ENCODE measurements at places on chromosomes 4 and X.

DNA sequence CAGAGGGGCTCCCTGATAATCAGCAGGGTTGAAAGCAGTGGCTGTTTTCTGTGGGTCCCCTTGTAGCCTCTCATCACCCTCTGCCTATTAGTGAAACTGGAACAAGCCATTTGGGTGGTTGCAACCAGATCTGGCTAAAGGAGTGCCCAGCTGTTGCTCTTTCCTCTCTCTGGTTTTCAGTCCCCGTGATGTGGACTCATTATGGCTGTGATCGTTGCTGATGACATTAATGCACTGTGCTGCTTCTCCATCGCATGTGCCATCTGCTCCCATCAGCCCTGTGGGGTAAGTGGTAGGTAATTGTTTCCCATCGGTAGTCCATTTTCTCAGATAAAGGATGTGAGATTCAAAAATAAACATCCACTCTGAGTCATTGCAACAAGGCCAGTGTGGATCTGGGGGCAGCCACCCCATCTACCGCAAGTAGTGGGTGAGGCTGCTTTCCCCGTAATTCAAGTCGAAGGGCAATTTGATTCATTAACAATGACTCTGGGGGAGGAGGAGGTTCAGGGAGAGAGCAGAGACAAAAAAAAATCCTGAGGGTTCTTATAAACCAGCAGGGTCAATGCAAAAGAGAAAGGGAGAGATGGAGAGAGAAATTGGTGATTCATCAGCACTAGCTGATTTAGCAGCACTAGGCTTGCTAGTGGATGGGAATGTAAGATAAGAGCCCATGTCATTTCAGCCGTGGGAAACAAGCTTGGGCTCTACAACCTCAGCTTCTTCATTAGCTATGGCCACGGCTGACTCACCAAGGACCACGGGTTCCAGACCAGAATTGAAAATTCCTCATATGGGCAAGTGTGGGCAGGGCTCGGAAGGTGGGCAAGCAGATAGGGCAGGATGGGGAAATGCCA, 357.8 kb downstream of the MID1IP1 start:
- DNase-seq, result no peak

GRCh38 chrX:42577936-42578470, 200.0 kb downstream of the PPP1R2C start:
- no peak for DNase-seq

DNA sequence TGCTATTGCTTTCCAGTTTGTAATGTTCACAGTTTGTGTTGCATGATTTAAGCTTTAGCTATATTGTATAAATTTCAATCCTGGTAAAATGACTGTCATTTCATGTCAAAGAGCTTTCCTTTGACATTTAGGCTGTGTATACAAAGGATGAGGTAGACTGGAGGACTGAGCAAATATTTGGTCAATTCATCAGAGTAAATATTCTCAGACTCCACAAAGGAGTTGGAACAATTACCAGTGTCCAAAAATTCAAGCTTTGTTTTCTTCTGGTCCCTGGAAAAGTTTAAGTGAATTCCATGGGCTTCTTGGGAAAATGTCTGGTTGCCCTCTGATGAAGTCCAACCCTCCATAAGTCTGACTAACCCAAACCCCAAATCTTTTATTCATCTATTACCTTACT, 682.4 kb downstream of the DACH2 start:
- no peak for DNase-seq

DNA sequence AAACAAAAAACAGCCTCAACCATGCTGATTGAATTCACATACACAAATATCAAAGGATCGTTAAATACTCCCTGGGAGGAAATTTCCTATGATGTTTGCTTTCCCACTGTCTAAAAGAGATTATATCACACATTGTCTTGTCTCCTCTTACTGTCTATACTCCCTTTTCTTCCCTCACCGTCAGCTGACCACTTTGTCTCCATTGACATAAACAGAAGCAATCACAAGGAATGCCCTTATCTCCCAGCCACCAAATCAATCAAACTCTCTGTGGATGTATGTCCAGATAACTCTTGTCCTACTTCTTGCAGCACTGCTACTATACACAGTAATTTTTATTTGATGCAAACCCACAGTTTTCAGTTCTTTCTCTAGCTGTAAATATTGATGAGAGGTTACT, 12.2 kb upstream of the NUDT9 start:
- no peak for DNase-seq

DNA sequence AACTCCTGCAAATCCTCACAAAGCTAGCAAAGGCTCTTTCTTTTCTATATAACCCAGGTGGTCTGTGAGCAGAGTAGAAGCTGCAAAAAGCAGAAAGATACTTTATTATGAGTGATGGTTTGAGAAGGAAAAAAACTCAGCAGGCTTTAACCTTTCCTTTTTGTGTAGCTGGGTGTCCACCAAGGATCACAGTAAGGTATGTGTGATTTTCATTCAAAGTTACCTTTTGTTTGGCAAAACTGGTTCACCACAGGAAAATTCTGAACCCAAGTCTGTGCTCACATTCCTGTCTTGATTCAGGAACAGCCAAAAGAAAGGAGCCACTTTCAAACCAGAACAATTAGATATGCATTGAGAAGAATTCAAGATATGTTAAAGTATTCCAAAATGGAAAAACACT, 35.7 kb downstream of the FRAS1 start:
- DNase-seq, result no peak

Measured in right hindlimb (tissue), 1 donor.